ENCODE measurements at places on chromosomes 1 and 21. TPM values are rescaled to one million over a fixed set of nuclear protein-coding genes. Genes with fewer than 3 reads are reported as not detected.

Gene TNN
- not detected for polyA plus RNA-seq

Gene S100B
- not detected for polyA plus RNA-seq

- peak; percentile 88 for DNase-seq
Observed at GRCh38 chr1:92804721-92805201, 19.9 kb upstream of the EVI5 start.

GRCh38 chr21:43274022-43274945, 105.5 kb downstream of the CRYAA start:
- no peak for DNase-seq

DNA sequence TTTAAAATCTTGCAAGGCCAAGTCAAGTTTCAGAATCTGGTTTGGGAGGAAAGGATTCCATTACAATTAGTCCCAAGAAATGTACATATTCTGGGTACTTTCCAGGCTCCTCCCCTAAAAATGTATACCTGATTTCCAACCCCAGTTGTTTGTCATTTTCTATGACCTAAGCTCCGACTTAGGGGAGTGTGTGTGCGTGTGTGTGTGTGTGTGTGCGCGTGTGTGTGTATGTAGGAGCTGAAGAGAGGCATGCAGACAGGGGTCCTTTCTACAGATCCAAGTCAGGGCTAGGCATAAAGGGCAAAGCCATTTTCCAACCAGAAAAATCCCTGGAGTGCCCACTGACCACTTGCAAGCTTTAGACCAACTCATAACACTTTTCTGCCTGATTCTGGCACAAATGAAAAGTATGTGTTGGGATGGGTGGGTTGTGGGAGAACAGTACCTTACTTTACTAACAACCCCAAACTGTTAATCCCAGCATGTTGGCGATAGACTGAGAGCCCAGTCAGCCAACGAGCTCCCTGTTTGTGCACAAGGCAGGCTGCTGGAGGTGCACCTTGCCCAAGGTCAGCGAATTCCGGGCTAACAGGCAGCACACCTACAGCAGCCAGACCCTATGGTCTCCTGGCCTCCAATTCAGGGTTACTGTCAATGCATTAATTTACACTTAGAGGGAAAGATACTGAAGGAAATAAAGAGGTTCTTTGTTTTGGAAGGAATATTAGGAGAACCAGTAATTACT, 1.7 kb downstream of the TRABD2B start:
- no peak for DNase-seq

GRCh38 chr1:155186067-155186793, 12.6 kb downstream of the TRIM46 start:
- DNase-seq: no peak

DNA sequence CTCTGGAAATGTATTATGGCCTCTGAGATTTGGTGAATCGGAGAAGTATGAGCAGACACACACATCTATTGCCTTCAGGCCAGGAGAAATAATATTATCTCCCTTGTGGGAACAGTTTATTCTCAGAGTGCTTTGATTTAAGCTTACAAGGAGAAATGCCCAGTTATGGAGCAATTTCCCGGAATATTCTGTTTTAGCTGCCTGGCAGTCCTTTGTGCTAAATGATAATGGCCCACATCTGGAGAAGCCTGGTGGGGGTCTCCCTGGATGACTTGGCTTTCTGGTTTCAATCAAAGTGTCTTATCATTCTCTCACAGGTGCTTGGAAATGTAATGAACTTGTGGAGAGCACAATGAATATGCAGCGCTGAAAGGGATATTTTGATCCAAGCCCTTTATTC, 389.6 kb upstream of the USP24 start:
- no peak for DNase-seq

DNA sequence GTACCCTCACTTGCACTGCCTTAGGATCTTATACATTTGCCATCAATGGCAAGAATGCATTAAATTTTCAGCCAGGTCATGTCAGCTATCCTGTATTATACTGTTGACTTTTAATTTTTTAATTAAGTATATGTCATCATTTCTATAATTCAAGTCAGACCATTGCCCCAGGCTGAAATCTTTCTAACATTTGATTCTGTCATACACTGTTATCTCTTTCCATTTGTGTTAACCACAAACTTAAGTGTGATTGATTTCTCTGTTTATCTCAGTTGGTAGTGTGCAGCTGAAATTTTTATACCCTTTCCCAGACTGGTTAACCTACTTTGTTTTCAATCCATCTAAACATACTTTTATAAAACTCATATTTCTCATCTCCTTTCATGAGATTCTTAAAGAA, 153.3 kb downstream of the ZP4 start:
- DNase-seq: no peak

GRCh38 chr1:170354690-170355089, 177.3 kb upstream of the GORAB start:
- DNase-seq: no peak

DNA sequence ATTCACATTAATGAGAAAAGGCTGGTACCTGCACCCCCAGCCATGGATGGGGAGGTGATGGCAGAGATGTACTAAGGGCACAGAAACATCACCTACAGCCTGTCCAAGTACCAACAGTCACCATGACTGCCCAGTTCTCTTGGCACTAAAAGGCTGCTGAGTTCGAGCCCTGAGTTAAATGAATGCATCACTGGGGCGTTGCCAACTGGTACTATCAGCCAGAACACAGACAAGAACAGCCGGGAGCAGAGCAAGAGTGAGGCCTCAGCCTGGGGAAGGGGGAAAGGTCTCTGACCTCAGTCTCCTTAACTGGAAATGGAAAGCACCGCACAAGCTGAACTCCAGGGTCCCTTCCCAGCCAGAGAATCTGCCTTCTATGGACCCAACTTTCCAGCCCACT, 60.5 kb downstream of the GLIS1 start:
- no peak for DNase-seq

DNA sequence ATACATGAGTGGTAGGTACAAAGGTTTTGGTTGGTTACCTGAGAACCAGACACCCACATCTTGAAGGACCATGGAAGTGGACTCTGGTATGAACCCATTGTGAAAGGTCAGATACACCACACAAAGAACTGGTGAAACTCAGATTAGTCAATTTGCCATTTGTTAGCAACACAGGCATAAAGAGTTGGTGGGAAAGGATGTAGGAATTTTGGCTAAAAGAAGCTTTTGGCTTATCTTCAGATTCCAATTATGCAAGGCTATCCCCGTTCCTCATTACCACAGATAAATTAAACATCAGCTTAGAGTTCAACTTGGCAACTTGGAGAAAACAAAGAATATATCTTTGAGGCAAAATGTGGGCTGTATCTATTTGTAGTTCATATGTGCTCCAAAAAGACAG, 87.0 kb upstream of the IRF2BP2 start:
- no peak for DNase-seq

DNA sequence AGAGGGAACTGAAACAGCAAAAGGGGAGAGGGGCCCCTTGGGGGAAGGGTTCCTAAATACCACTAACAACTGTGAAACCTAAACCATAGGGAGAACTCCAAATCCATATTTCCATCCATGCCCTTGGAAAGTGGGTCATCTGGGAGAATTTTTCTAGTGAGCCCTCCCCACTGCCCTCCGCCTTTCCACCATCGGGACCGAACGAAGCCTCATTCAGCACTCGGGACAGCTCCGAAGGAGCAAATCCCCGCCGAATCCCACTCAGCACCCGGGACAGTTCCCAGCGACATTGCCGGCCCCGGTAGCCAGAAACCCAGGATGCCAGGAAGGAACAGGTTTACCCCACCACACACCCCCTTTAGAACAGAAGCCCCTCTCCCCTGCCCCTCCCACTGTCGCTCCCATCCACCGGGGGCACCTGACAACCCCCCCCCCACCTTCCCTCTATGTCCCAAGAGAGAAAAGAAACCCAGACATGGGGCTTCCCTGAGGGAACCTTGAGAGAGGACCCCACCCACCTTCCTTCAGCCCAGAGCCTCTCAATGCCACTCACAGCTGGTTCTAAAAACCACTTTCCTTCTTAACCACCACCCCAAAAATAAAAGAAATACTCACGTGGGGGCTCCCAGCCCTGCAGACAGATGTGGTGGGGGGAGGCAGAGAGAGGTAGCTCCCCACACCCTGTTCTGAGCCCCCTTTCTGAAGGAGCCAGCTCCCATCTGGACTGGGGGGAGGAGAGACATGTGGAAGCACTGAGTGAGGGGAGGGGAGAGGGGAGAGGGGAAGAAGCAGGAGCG, 4.5 kb downstream of the DLGAP3 start:
- DNase-seq: peak; percentile 67

DNA sequence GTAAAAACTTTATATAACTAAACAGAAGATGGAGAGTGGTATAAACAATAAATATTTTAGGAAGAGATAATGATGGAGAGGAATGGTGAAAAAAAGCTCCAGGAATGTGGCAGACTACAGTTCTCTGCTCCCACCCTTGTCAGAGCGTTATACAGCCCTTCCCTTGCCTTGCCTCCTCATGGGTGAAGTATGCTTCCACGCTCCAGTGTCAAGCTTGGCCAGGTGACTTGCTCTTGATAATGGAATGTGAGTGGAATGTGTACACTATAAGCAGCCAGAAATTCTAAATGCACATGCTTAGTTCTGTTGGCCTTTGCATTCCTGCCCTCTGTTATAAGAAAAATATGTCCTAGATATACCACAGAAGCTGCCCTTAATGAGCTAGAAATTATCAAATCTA, 24.7 kb upstream of the POGK start:
- DNase-seq: no peak

DNA sequence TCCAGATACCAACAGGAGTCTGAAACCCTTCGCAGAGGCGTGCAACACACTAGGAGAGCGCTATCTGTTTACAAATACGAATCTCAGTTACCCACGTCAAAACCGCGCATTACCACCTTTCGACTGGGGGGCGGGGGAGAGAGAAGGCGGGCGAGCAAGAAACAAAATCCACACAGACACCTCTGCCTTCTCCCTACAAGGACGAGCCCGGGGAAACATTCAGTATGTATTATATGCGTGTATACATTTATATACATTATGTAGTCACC, 722 bp downstream of the TUT4 start:
- DNase-seq: peak; percentile 53

DNA sequence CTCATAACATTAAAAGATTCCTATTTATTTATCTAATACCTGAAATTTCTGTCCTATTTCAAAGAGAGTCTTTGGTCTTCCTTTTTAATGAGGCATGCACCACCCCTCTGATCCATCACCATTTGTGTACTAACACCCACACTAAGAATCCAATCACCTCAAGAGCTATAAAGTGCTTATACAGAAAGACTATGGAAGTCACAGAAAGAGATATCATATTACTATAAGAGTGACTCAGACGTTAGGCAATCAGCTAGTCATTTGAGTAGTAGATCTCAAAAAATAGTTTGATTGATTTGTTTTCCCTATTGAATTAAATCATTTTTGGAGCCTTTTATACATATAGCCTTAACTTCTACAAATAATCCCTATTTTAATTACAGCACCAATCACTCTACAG, 46.1 kb downstream of the NME7 start:
- DNase-seq: peak; percentile 3

GRCh38 chr1:159866905-159867663, 4.6 kb upstream of the VSIG8 start:
- no peak for DNase-seq
